ENCODE measurements at places on chromosomes 7 and 10.

DNA sequence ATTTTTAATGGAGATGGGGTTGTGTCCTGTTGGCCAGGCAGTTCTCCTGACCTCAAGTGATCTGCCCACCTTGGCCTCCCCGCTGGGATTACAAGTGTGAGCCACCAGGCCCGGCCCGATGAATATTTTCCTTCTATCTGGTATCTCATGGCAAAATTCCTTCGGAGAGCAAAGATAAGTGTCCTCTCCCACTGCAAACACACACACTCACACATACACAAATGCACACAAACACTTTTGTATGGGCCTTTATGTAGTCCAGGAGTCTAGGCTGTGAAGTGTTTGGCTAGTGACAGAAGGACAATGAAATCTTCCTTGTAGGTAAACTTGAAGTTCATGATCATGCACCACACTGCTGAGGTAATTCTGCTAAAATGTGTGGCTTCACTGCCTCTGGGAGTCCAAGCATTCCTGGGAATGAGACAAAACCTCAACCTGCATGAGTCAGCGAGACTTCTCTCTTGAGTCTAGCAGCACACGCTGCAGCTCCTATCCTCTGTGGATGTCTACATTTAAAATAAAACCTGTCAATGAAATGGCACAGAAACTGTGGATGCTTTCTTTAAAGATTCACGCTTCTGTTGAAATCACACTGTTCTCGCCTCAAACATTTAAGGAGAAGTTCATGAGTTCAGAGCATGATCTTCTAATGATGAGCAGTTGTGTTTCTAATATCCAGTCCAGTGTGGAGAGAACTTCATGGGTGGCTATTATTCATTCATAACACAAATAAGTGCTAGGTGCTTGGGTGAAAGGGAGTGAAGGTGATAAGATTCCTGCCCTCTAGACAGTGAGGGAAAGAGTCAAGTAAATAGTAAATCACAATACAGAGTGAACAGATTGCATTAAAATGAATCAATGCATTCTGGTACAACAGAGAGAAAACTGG is 96.5 kb downstream of the NRP1 start:
- DNase-seq: no peak

GRCh38 chr10:96840841-96841518 is 8.9 kb downstream of the LCOR start:
- DNase-seq: no peak

GRCh38 chr7:149625340-149625946 is 127.8 kb upstream of the ZNF746 start:
- DNase-seq: peak; percentile 67

- DNase-seq: no peak
Measured at GRCh38 chr7:42502022-42502421, 265.0 kb upstream of the GLI3 start.

DNA sequence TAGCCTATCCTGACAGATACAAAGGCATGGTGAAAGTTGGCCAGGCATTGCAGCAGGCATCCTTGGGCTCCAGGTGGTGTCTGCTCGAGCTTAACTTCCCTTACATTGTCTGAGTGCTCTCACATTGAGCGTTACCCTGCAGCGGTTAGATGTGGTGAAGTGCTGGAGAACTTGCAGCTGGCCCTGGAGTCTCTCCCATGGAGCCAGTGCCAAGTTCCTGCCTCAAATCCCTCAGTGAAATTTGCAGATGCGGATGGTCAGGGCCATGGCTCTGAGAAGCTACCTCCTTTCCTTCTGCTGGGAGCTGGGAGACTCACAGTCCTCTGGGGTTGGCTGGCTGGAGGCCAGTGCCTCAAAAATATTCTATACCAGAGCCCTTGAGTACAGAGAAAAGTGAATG is 3.3 kb upstream of the ZNF746 start:
- no peak for DNase-seq

DNA sequence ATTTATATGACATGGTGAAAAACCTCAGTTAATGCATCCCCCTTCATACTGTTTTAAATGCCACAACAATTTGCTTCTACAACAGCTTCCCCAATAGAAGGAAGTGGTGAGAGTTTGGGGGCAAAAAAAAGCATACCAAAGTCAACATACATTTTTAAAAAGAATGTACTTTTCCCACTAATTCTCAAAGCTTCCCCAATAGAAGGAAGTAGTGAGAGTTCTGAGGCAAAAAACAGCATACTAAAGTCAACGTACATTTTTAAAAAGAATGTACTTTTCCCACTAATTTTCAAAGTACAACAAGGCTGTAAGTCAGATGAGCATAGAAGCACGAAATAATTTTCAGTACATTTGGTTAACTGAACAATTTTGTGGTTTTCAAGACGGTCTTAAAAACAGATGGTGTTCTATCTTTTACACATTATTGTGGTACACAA is 24.0 kb downstream of the WASL start:
- DNase-seq: no peak

DNA sequence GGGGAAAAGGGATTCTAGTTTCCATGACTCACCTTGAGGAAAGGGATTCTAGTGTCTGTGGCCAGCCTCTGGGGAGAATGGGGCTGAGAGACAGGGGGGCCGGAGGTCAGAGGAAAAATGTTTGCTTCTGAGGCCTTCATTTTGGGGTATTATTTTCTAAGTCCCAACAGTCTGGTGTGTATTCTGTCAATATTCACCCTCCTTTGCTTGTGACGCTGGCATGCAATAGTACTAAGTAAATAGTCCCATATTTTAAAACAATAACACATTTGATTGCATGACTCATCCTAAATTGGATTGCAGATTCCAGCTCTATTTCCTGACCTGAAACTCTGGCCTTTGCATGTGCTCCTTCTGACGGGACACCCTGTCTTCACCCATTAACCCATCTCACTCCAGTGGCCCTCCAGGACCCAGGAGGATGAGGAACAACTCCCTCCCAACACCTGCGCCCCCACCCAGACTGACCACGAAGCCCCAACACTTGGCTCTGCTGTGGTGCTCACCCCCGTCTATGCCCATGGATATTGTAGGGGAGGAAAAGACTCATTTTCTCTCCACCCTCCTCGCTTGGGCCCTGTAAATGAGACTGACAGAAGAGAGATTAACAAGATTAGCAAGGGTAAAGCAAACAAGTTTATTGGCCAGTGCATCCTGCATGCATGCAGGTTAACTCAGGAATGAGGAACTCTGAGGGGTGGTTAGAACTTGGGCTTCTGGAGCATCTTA is 495.6 kb upstream of the KLF6 start:
- no peak for DNase-seq

DNA sequence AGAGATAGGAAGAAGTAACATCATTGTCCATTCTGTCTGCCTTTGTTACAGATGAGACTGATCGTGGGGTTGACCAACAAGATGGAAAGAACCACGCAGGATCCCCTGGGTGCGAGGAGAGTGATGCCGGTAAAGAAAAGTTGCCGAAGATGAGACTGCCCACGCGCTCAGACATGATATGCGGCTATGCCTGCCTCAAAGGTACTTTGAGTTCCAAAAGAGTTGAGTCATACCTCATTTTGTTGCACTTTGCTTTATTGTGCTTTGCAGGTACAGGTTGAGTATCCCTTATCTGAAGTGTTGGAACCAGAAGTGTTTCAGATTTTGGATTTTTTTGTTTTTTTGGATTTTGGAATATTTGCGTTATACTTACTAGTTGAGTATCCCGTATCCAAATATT is 12.2 kb upstream of the CLCN1 start:
- DNase-seq: no peak

- DNase-seq: peak; percentile 80
Measured at GRCh38 chr10:29535012-29535777, 99.6 kb downstream of the SVIL start.

DNA sequence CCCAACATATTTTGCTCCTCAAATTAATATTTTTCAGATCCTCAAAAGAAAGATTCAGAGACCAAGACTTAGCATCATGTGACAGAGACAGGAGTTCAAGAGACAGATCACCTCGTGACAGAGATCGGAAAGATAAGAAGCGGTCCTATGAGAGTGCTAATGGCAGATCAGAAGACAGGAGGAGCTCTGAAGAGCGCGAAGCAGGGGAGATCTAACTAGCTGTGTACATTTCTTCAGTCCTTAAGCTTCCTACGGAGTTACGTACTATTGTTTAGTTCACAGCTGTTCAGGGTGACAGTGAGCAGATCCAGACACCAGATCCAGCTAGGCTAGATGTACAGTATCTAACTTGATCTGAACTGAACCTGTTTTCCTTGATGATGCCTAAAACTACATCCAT is 61.3 kb downstream of the KLRG2 start:
- no peak for DNase-seq

- peak; percentile 64 for DNase-seq
Measured at GRCh38 chr7:149854611-149855360, 16.6 kb downstream of the ZNF862 start.

GRCh38 chr10:60703266-60704041 is 74.8 kb upstream of the CDK1 start:
- no peak for DNase-seq

- no peak for DNase-seq
Measured at GRCh38 chr7:1933066-1933750, 263.1 kb downstream of the ELFN1 start.

DNA sequence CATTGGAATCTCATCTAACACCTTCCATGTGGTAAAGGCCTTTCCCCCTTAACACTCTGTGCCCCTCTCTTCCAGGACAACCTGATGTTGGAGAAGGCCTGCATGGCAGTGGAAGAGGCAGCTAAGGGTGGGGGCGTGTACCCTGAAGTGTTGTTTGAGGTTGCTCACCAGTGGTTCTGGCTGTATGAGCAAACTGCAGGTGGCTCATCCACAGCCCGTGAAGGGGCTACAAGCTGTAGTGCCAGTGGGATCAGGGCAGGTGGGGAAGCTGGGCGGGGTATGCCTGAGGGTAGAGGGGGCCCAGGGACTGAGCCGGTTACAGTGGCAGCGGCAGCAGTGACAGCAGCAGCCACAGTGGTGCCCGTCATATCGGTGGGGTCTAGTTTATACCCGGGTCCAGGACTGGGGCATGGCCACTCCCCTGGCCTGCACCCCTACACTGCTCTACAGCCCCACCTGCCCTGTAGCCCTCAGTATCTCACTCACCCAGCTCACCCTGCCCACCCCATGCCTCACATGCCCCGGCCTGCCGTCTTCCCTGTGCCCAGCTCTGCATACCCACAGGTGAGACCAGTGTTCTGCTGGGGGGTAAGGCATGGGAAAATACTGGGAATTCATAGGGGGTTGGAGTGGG is 12.4 kb downstream of the NDST2 start:
- no peak for DNase-seq

DNA sequence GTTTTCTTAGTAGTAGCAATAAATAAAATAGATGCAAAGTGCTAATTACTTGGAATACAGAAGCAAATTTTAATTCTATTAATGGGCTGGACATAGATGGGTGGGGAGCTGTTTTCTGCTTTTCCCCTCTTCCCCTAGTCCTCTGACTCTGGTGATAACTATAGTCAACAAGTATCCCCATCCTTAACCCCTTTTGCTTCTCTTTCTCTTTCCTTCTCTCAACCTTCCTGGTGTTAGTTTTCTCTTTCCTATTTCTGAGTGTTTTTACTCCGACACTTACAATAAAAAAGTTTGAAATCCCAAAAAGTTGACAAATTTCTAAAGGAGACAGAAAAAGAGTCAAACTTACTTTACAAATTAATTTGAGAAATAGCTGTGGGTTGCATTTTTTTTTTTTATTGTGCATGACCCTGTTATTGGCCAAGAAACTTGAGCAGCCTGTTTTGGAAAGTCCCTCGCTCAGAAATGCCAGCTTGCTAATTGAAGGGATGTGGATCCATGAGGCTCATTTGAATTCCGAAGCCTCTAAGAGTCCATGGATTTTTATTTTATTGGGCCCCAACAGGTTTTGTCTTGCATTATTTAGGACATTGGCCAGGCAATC is 2.4 kb downstream of the FAS start:
- no peak for DNase-seq

GRCh38 chr10:74500816-74501215 is 325.6 kb upstream of the KAT6B start:
- DNase-seq: no peak

- DNase-seq: no peak
Measured at GRCh38 chr7:148026713-148027112, 563.9 kb upstream of the C7orf33 start.

DNA sequence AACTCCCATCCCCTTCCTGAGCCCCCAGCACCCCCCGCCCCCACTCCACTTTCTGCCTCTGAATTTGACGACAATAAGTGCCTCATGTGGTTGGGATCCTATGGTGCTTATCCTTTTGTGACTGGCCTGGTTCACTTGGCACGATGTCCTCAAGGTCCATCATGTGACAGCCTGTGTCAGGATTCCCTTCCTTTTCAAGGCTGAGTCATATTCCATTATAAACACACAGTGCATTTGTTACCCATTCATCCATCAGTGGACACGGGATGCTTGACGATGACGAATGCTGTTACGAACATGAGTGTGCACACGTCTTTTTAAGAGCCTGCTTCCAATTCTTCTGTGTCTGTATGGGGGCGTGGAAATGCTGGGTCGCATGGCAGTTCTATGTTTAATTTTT is 26.7 kb downstream of the SHH start:
- DNase-seq: no peak

GRCh38 chr10:71711052-71711623 is 8.4 kb downstream of the C10orf105 start:
- no peak for DNase-seq
